ENCODE measurements at places on chromosomes 7 and 10.

- DNase-seq, result no peak
Measured at GRCh38 chr7:132858760-132859159, 223.1 kb downstream of the CHCHD3 start.

DNA sequence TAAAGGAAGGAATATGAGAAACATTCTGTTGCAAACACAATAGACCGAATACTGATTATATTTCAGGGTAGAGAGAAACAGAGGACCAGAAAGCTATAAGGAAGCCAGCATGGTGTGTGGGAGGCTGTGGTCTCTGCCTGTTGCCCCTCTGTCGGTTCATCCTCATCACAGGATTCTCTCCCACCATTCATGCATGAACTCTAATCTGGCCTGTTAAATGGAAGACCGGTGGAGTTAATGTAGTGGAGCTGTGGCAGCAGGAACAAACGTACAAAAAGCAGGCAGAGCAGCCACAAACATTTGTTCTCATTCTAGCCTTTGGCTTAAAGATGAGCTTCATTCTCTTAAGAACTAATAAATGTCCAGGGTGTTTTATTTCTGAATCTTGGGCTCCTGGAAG is 902.4 kb downstream of the LRMDA start:
- DNase-seq, result no peak

- no peak for DNase-seq
Measured at GRCh38 chr7:81140252-81140651, 221.4 kb upstream of the SEMA3C start.

- DNase-seq, result no peak
Measured at GRCh38 chr7:104772405-104773345, 241.3 kb upstream of the KMT2E start.

GRCh38 chr7:127807829-127808228 is 155.8 kb downstream of the SND1 start:
- no peak for DNase-seq

GRCh38 chr10:58894929-58895328 is 281.5 kb upstream of the PHYHIPL start:
- no peak for DNase-seq

- no peak for DNase-seq
Measured at GRCh38 chr7:26609532-26609931, 254.9 kb downstream of the SKAP2 start.

GRCh38 chr7:43647339-43647672 is 64.4 kb downstream of the STK17A start:
- DNase-seq, result no peak

- peak; percentile 30 for DNase-seq
Measured at GRCh38 chr10:7412237-7412927, 1.5 kb upstream of the SFMBT2 start.

DNA sequence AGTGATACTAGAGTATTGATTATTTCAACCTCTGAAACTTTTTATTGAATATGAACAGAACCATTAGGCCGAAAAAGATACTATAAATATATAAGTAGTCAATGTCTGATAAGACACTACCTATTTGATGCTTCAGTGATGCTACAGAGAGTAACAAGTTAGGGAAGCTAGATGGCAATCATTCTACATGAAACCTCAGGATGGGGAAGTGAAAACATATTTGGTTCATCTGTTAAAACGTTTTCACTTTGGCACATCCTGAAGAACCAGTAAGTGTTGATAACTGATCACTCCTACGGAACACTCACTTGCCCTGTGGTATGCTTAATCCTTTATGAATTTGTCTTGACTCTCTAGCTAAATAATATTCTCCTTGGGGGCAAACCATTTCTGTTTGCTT is 1064.9 kb downstream of the NXPH1 start:
- DNase-seq, result no peak

DNA sequence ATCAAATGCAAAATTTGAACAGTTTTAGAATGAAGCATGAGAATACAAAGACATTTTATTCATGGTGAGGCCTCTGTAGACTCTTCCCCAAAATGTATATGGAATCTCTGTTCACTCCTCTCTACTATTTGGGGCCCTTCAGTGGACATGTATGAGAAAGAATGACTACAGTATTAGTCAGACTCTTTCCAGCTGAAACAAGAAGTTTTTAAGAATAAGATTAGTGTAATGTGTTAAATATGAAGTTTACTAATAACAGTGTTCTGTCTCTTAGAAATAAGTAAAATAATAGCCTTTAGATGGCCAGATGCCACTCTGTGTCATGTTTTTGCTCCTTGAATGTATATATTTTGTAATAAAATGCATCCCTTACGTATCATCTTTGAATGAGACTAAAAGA is 585.6 kb downstream of the SUGCT start:
- no peak for DNase-seq

GRCh38 chr10:108653531-108653930 is 1269.8 kb downstream of the XPNPEP1 start:
- no peak for DNase-seq

DNA sequence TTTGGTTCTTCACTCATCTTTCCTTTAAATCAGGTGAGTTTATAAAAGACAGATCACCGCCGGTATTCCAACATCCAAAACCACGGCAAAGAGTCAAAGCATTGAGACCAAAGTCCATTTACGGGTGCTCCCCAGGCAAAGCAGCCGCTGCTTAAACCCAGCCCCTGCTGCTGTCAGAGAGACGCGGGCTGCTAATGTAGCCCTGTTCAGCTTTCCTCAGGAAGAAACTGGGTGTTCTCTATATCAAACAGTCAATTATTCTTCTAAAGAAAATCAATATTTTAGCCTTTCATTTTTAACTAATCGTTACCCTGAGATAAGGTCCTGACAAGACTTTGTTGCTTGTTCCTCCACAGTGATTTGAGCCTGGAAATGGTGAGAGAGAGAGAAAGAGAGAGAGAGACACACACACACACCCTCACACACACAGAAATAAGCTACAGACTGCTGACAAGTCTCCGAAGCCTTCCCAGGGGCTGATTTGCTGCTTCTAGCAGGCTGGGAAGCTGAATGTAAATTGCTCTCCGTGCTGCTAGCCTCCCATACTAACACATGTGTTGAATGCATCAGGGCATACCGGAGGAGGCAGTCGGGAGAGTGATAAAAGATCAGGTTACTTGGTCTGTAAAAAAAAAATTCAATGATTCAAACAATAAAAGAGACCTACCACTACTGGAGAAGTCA is 183.0 kb upstream of the ANK3 start:
- peak; percentile 25 for DNase-seq

GRCh38 chr7:148699782-148700629 is 1.3 kb downstream of the CUL1 start:
- DNase-seq, result no peak

DNA sequence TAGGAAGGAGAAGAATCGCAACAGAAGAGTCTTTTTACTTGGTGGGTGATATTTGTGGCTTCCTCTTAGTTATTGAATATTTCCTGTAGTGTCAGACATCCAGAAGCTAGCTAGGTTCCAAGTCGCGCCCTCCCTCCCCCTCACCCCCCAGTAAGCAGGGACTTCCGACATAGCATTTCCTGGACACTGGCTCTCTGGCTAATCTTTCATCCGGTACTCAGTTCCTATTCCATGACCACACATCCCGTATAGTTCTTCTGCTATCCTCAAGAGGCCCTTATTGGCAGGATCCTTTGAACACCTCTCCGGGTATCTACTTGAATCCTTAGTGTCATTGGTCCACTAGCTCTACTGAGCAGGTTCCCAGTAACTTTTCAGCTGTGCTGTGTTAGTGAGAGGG is 167.8 kb downstream of the HDAC9 start:
- DNase-seq, result no peak

GRCh38 chr7:113790025-113790424 is 128.8 kb downstream of the PPP1R3A start:
- no peak for DNase-seq

GRCh38 chr10:36721871-36722270 is 403.5 kb upstream of the ANKRD30A start:
- no peak for DNase-seq

- DNase-seq, result no peak
Measured at GRCh38 chr10:109027534-109028185, 895.7 kb downstream of the XPNPEP1 start.

DNA sequence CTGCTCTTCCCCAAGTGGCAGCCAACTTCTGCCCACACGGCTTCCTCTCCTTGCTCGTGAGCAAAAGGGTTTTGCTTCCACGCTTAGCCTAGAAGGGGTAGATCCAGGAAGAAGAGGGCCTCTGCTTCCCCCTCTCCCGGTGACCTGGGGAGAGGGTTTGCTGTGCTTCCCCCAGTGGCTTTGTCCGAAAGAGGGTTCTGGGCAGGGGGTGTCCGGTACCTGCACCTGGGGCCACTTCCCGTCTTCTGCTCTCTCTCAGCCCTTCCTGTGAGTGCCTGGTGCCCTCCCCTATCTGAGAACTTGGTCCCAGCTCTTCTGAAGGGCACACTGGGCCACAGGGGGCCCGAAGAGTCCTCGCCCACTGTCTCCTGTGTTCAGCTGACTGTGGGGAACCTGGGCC is 11.3 kb downstream of the JAKMIP3 start:
- DNase-seq, result no peak

- no peak for DNase-seq
Measured at GRCh38 chr10:109863775-109864174, 59.5 kb downstream of the XPNPEP1 start.

DNA sequence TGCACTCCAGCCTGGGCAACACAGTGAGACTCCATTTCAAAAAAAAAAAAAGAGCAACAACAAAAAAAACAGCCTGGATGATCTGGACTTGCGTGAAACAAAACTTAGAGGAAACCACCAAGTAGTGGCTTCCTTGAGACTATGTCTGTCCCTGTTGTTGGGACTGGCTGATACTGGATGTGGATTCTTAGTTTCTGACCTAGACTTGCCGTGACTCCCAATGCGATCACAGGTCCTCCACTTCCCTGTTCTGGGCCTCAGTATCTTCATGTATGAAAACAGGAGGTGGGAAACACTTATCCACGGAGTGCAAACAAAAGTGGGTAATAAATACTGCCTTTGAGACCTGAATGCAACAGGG is 125.7 kb downstream of the PRPF18 start:
- no peak for DNase-seq

DNA sequence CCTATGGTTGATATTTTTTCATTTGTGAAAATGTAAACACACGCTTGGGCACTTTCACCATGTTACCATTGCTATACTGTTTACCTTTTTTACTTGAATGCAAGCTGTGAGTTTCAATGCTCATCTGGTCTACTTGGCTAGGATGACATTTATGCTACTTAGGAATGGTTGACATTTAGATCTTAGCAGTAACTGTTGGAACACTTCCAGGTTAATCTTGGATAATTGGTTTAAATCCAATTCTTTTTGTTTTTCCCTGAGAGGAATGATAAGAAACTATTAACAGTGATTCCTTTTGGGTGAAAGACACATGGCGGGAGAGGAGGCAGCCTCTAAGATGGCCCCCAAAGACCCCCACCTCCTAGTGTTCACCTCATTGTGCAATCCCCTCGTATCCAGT is 51.4 kb upstream of the AMPH start:
- no peak for DNase-seq

- no peak for DNase-seq
Measured at GRCh38 chr10:75630746-75631145, 199.3 kb downstream of the LRMDA start.

DNA sequence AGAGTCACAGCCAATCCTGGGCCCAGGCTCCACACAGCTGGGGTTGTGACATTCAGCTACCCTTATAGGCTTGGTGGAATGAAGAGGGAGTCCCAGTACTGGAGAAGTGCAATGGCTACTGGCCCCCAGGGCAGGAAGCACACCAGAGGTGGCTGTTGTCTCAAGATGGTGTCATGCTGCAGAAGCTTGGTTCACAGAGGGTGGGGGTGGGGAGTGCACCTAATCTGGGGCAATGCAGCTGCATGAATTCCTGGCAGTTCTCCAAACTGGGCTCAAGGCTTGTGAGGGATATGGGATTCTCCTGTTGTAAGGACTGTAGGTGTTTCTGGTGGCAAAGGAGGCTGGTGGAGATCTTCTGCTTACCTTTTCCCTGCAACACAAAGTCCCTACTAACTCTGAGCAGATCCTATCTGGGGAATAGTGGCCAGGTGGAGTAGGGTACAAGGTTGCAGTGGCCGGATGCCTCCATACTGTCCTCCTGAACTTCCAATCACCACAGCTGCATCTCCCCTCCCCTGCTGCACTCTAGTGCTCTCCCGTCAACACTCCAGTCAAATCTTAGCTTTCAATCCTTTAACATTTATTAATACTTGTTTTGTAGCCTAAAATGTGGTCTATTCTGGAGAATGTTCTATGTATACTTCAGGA is 27.4 kb upstream of the PLA2G12B start:
- no peak for DNase-seq

DNA sequence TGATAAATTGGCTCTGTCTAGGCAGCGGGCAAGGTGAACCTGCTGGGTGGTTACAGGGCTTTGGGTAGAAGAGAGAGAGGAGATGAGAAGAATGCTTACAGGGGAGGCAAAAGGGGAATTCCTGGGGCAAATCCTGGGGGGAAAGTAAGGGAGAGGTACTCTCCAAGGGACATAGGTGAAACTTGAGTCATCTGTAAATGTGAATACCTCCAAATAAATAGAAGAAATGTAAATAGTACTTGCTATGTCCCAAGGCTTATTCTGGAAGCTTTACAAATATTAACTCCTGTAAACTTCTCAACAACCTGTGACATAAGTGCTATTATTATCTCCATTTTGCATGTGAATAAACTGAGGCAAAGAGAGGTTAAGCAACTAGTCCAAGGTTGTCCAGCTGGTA is 57.7 kb upstream of the CDK13 start:
- no peak for DNase-seq

DNA sequence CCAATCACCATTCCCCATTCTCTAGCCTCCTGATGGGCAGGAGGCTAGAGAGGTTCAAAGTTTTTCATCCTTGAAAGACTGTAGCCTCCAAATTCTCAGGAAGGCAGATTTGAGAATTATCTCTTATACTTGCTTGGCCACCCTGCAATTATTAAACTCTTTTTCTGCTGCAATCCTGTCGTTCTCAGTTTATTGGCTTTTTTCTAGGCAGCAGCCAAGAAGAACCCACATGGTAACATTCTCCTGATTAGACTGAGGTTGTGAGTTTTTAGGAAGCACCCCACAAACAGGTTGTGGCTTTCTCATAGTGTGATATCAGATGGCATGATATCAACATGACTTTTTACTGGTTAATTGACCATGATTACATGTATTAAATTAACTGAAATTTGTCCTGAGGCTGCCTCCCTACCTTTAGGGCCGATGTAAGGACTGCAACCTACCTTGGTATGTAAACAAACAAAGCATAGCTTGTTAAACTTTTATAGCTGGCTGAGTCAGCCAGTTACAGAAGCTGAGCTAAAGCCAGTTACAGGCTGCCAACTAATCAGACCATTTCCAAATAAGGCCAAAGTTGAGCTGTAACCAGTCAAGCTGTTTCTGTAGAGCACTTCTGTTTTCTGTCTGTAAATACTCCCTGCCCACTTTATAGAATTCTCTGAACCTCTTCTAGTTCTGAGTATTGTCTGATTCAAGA is 3.2 kb upstream of the ZNF248 start:
- no peak for DNase-seq

Data from stimulated activated CD4-positive, alpha-beta T cell treated with anti-CD3 and anti-CD28 coated beads, Interleukin-4, amount 100 ng/mL, for 4 hours (primary cell).